ENCODE measurements at places on chromosomes 5 and 9.
A peak's percentile ranks its signal among the peaks of the same experiment; 100 is the strongest.

GRCh38 chr9:104256031-104256695 is 162.1 kb downstream of the SMC2 start:
- DNase-seq = no peak

DNA sequence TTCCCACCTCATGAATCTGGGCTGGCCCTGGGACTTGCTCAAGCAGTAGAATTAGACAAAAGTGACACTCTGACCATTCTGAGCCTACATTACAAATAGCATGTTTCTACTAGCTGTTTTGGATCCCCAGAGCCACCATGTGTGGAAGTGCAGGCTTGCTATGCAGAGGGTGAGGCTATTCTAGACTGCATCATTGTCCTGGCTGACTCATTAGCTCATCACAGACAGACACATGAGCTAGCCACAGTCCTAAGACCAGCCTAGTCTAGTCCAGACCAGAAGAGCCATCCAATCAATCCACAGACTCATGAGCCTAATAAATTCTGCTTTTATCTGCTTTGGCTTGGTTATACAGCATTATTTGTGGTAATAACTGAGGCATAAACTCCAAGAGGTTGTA is 351.9 kb downstream of the PRELID2 start:
- no peak for DNase-seq

DNA sequence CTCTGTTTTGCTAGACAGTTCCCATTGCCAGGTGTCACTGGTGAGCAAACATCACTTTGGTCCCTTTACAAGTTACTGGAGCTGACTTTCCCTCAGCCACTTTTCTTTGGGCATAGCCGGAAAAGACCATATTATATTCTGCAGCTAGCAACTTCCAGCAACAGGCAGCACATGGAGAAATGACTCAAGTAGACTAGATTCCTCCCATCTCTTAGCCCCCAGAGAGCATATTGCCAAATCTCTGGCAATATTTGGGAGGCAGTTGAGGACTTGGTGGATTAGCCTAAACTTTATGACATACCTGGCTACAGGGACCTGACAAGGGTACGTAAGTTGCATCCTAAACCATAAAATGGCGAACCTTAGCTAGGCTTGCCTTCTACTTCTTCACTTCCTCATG is 204.7 kb upstream of the MPDZ start:
- no peak for DNase-seq

DNA sequence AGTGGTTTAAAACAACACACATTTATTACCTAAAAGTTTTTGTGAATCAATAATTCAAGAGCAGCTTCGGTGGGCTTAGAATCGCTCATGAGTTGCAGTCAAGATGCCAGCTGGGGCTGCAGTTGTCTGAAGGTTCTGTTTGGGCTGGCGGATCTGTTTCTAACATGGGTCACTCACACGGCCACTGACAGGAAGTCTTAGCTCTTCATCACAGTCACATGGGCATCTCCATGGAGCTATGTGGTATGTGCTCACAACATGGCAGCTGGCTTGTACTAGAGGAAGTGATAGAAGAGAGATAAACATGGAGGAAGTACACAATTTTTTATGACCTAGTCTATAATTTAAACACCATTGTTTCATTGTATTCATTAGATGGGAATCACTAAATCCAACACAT is 11.2 kb downstream of the KLHL9 start:
- no peak for DNase-seq

DNA sequence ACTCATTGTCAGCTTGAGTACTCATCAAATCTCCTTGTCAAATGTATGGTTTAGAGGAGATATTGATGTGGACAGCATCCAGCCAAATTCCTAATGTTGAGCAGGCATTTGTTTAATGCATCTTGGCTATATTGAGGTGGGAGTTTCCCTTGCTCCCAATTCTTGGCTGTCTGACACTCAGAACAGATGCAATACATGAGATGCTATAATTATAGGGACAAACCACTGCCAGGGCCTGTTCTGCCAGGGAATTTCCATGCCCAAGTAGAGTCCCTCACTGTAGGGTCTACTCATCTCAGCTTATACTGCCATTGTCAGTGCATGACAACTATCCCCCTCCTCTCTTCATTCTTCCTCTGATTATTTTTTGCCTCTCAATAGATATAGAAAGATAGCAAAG is 392.0 kb upstream of the KCNN2 start:
- DNase-seq = no peak

DNA sequence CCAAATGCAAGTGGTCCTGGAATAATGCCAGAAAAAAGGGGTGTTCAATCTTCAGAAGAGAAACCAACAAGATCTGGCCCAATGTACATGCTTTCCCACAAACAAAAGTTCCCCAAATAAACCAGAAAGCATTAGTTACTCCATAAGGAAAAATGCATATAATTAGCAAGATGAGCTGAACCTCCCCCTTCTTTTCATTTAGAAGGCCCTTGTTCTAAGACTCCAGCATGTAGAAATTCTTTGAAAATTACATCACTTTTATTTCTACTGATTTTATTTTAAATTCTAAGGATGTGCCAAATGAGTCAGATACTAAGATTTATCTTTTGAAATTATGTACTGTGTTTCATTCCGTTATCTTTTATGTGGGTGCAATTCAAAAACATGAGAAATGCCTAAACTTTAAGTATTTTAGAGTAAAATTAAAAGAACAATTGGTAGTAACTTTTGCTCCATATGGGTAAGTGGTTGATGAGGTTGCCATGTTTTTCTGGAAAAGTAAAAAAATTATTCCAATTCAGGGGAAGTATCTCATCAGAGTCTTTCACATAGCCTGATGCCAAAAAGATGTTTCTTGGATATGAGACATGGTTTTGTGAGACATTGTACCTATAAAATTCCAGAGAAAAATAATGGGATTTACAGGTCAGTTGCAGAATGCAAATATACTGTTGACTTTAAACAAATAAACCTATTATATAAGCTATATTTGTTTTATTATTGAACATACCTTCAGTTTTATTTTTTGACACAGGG is 106.5 kb upstream of the CCDC112 start:
- no peak for DNase-seq

DNA sequence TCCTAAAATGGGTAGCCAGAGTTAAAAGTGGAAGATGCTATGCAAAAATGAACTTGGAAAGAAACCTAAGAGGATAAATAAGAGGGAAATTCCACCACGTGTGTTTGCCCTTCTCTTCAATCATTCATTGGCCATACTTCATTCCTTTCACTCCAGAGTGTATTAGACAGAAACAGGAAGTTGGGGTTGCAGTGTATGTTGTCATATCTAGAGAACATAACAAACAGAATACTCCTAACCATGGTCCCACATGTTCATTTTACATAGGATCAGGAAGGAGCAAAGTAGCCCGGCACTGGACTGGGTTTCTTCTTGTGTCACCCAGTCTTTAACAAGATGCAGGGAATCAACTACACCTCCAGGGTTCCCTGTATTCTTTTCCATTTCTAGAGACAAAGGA is 7.6 kb upstream of the GPBP1 start:
- DNase-seq = no peak

DNA sequence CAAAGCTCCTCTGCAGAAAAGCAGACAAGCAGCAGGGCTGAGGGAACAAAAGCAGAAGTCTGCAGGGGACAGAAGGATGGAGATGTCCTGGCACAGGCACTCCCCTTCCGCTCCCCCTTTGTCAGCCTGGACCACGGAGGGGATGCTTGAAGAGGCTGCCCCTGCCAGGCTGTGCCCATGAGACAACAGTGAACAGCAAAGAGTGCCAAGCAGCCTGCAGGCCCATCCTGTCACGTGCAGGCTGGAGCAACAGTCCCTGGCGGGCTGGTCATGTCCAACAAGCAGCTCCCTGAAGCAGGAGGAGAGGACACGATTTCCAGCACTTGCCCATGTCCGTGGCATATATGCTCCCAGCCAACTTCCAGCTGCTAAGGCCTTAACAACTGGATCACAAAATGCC is 132.3 kb downstream of the IRX2 start:
- DNase-seq = no peak

GRCh38 chr5:81819556-81820317 is 68.8 kb upstream of the SSBP2 start:
- peak; percentile 15 for DNase-seq

GRCh38 chr9:122070728-122071515 is 22.2 kb downstream of the TTLL11 start:
- no peak for DNase-seq
